RPMI8226 (cell line): ENCODE measurements at places on chromosomes 5 and 9.

DNA sequence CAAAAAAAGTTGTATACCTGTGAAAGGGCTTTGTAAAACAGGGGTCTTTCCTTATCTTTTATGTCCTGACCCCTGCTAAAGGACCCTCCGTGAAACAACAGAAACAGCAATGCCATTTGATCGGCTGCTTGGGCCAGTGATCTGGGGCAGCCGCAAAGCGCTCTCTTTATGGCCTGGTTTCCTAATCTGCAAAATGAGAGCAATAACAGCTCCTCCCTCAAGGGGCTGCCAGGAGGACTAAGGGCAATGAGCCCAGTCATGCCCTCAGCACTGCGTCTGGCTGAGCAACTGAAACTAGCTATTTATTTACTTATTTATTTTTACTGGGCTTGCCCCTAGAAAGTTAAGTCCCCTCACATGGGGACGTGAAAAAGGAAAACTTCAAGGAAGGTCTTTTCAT lies 18.3 kb downstream of the CMBL start:
- DNase-seq, result peak; percentile 75

GRCh38 chr5:132510076-132510475 lies 19.5 kb upstream of the IRF1 start:
- DNase-seq, result no peak

GRCh38 chr9:69097923-69098593 lies 62.5 kb downstream of the FXN start:
- no peak for DNase-seq

- DNase-seq, result peak; percentile 11
Measured at GRCh38 chr5:643811-644271, 31.7 kb downstream of the CEP72 start.

GRCh38 chr9:86469476-86470250 lies 115.5 kb upstream of the TUT7 start:
- DNase-seq, result no peak

- no peak for DNase-seq
Measured at GRCh38 chr9:110329639-110330230, 7.9 kb downstream of the TXNDC8 start.

GRCh38 chr5:45604092-45604491 lies 92.1 kb downstream of the HCN1 start:
- no peak for DNase-seq

DNA sequence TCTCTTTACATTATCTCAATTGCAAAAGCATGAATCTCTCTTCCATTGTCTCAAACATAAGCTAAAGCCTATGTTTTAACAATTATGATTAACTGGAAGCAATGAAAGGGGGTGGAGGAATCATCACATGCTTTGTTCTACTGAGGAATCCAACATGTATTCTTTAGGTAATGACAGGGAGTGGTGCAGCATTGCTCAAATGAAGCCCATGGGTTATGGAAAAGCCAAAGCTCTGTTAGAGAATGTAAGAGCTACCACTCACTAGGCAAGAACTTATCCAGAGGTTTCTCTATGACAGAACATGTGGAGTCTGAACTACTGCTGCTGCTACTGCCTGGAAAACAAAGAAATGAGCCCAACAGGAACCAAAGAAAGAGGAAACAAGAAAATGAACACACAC lies 28.7 kb downstream of the KIF3A start:
- no peak for DNase-seq

- no peak for DNase-seq
Measured at GRCh38 chr5:169943026-169943425, 37.3 kb downstream of the INSYN2B start.

- DNase-seq, result no peak
Measured at GRCh38 chr5:76751291-76751690, 35.4 kb downstream of the F2R start.

DNA sequence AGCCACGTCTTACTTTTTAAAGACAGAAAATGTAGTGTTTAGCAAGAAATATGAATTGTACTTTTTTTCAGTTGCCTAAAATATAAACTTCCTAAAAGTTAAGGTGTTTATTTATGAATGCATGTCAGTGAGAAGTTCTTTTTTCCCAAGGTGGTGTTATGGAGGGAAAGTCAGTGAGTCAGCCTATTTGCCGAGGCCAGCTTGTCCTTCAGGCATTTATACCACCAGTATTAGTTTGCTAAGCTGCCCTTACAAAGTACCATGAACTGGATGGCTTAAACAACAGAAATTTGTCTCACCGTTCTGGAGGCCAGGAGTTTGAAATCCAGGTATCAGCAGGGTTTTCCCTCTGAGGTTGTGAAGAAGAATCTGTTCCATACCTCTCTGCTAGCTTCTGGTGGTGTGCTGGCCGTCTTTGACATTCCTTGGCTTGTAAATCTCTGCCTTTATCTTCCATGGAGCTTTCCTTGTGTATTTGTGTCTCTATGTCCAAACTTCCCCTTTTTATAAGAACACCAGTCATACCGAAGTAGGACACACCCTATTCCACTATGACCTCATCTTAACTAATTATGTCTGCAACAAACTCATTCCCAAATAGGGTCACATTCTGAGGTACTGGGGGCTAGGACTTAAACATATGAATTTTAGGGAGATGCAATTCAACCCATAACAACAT lies 38.4 kb downstream of the PRKACG start:
- DNase-seq, result no peak

- no peak for DNase-seq
Measured at GRCh38 chr9:107388890-107389289, 100.7 kb downstream of the KLF4 start.

- no peak for DNase-seq
Measured at GRCh38 chr5:151895660-151896030, 29.0 kb downstream of the GLRA1 start.

GRCh38 chr9:76560481-76560922 lies 101.5 kb downstream of the GCNT1 start:
- no peak for DNase-seq

DNA sequence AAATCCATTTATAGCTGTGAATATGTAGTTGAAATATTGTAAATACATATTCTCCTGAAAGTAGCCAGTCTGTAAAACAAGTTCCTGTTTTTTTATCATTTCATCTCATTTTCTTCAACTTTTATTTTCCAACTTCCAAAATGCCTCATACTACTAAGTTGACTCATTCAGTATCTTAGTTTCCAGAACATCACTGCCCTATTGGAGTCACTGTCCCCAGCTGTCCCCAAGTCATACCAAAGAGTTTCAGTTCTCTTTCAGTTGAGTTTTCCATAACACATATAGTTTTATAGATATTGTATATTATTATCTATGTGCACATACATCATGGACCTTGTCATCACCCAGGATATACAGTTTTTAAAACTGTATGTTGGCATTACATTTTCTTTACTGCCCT lies 261.7 kb downstream of the CDH12 start:
- DNase-seq, result no peak

DNA sequence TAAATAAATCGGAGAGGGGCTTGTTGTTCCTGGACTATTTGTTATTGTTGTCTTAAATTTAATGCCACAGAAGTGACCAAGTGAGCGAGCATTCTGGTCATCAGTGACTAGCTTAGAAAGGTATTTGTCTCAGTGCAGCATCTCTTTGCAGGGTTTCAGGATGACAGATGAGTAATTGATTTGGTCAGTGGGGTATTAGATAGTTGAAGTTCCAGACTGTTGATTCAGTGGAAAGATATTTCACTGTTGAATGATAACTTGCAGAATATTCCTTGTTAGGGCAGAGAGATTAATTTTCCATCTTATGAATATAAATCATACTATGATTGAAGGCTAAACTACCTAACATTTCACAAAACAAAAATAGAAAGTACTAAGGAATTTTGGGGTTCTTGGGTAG lies 122.4 kb downstream of the TRIO start:
- no peak for DNase-seq

GRCh38 chr9:115590011-115590410 lies 472.1 kb upstream of the TNC start:
- DNase-seq, result no peak

DNA sequence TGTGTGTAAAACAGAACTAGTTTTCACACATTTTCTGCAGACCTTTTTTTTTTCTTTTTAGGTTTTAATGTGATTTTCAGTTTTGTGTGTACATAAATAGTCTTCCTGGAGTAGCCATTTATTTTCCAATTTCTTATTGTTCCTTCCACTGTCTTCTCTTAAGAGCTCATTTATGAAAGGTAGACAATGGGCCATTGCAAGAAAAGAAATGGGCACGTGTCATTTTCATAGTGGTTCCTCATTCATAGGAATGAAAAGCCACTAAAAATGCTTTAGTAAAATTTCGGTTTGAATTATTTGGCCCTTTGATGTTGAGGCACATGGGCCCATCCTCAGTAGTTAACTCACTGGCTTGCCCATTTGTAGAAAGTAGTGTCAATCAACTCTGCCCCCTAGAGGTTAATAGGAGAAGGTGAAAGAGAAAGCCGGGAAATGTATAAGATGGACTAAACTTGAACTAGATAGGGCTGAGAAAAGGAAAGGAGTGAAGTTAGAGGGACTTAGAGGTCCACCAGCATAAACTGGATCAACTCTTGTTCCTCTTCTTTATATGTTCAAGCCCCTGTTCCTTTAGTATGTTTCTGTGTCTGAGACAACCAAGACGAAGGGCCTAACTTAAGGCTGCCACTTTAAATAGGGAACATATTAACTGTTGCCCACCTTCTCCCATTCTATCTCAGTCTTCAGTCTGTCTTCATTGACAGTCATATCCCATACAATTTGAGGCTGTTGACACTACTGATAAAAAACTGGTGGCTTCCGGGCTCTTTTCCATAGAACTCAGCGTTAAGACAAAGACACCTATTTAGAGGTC lies 72.6 kb downstream of the SMARCA2 start:
- DNase-seq, result peak; percentile 39

DNA sequence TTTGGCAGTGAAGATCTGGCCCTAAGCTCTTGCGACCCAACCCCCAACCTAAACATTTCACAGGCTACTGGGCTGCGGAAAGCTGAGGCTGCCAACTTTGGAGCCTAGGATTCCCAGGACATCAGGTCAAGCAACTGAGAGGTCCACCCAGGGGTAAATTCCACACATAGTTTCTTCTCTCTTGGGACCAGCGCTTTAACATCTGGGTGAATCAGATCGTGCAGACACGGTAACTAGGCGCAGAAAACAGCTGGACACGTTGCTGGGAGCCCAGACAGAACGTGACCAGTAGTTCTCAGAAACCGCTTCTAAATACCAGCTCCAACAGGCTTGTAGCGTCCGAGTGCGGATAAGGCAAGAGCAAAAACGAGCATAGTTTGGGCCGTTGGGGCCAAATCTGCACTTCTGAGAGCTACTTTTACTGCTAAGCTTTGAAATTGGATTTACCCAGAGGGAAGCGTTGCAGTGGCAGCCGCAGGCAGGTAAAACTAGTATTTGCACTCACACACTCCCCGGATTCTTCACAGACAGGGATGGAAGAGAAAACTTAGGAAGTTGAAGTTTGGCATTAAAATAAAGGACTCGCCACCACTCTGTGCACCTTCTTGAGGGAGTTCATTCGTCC lies 11.8 kb downstream of the ITGA1 start:
- DNase-seq, result peak; percentile 44

DNA sequence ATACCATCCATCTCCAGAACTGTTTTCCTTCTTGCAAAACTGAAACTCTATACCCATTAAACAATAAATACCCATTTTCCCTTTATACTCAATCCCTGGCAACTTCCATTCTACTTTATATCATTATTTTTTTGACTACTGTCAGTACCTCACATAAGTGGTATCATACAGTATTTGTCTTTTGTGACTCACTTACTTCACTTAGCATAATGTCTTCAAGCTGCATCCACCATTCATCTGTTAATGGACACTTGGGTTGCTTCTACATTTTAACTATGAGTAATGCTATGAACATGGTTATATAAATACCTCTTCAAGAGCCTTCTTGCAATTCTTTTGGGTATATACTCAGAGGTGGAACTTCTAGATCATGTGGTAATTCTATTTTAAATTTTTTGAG lies 11.6 kb upstream of the TYRP1 start:
- DNase-seq, result no peak

- DNase-seq, result no peak
Measured at GRCh38 chr5:79562351-79563246, 48.7 kb upstream of the HOMER1 start.

GRCh38 chr5:67173959-67174358 lies 22.6 kb downstream of the CD180 start:
- no peak for DNase-seq

DNA sequence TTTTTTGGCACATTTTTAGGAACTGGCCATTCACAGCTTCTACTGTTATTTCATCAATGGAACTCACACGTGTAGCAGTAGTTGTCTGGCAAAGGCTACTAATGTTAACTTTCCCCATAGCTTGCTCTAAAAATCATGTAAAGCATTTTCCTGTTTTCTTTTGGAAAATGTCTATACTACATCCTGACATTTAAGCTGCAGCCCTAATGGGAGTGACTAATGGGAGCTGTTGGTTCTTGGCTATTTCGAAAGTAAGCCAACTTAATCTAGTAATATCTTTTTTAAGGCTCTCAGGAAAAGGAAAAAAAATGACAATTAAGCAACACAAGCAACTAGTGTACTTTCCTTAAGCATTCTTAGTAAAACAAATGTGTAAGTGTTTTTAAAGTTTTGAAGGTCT lies 169.2 kb downstream of the SLC12A2 start:
- DNase-seq, result no peak

DNA sequence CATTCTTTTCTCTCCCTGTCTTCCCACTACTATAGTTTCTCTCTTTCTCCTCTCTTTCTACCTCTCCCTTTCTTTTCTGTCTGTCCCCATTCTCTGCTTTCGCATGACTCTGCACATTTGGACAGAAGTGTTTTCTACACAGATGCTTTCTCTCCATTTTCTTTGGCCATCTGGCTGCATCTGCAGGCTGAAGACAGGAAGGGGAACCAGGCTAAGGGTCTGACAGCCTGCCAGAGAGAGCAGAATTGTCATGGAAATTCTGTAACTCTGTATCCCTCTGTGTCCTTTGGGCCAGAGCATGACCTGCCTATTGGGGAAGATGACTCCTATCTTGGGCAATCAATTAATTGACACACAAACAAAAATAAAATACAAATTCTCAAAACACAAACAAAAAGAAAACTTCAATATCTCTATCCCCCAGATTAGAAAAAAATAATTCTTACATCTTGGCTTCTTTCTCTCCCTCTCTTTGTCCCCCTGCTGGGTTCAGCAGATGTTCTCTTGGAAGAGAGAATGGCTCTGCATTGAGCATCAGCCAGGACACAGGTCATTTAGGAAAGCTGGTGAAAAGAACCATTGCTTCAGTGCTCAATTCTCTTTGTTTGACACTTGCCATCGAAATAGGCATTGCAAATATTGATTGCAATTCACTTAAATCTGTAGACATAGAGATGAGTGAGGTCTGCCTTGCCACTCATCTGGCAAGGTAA lies 415.9 kb upstream of the KLF4 start:
- DNase-seq, result peak; percentile 3
